ENCODE measurements at places on chromosomes 16 and 17.
A peak's percentile ranks its signal among the peaks of the same experiment; 100 is the strongest.

GRCh38 chr17:50817838-50818237 is 17.5 kb upstream of the WFIKKN2 start:
- no peak for DNase-seq

GRCh38 chr16:84524346-84524920 is 20.0 kb upstream of the MEAK7 start:
- no peak for DNase-seq

DNA sequence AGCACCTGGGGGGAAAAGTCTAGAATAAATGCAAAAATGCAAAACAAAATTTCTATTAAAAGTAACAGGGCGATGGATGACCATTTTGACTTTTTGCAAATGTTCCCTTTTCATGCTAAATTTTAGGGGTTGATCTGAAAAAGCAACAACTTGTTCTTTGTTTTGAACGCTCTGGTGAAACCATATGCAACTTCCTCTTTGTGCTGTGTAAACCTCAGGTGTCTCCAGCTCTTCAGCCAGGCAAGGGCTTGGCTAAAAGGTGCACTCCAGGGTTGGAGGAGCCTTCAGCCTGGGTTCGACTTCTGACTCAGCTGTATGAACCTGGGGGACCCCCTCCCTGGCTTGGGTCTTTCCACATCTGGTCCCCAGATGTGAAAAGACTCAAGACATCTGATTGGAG is 9.5 kb downstream of the IRF8 start:
- DNase-seq, result peak; percentile 70

GRCh38 chr16:86563469-86564345 is 2.9 kb upstream of the FOXC2 start:
- DNase-seq, result peak; percentile 88

GRCh38 chr17:47618410-47618809 is 31.3 kb upstream of the KPNB1 start:
- DNase-seq, result no peak

DNA sequence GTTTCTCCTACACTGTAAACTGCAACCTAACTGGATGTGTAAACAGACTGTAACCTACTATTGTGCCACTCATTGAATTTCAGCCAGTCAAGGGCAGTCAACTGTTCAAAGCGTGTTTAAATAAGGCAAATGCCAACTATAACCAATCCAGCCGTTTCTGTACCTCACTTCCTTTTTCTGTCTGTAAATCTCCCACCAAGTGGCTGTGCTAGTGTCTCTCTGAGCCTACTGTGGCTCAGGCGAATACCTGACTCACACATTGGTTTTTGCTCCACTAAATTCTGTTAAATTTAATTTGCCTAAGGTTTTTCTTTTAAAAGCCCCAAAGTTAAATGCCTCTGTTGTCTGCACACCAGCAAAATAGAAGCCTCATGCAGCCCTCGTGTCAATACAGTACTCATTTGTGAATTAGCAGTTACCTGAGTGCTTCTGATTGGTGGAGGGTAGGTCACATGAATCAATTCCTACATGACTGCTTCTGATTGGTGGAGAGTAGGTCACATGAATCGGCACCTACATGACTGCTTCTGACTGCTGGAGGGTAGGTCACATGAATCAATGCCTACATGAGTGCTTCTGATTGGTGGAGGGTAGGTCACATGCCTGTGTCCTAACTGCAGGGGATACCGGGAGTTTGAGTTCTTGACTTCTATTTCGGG is 31.1 kb upstream of the CCR7 start:
- DNase-seq, result peak; percentile 42

- no peak for DNase-seq
Measured at GRCh38 chr16:89536886-89537548, 23.5 kb upstream of the RPL13 start.

DNA sequence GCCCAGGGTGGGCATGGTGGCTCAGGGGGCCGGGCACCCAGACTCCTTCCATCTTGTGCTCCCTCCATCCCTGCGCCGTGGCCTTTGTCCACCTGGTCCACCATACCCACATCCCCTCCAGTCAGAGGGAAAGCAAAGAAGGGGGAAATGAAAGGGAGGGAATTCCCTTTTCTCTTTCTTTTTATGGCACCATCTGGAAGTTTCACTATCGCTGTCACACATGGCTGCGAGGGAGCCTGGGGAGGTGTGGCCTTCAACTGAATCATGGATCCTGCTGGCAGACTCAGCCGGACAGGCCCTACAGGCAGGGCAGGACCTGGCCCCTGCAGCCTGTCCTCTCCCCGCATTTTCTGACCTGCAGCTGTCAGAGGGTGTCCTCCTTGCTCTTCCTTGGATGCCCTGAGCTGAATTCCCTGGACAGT is 6.2 kb downstream of the SLC12A3 start:
- DNase-seq, result peak; percentile 18

GRCh38 chr17:68301438-68301959 is 10.2 kb downstream of the ARSG start:
- DNase-seq, result no peak

- DNase-seq, result peak; percentile 43
Measured at GRCh38 chr17:56834380-56835263, 671 bp downstream of the DGKE start.

DNA sequence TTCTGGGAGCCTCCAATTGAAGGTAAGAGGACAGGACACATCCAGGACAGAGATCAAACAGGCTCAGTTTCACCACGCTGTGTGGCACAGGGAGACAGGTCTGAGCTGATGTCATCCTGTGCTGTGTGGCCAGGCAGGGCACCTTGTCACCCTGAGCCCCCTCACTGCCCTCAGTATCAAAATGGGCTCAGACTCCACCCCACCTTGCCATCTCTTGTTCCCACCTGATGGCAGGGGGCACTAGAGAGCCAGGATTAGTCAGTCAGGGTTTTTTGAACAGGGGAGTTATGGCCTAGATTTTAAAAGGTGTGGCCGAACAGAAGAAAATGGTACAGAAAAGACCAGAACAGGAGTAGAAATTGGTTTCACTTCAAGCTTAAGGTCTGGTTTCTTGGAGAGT is 2.6 kb downstream of the KAT2A start:
- DNase-seq, result no peak

DNA sequence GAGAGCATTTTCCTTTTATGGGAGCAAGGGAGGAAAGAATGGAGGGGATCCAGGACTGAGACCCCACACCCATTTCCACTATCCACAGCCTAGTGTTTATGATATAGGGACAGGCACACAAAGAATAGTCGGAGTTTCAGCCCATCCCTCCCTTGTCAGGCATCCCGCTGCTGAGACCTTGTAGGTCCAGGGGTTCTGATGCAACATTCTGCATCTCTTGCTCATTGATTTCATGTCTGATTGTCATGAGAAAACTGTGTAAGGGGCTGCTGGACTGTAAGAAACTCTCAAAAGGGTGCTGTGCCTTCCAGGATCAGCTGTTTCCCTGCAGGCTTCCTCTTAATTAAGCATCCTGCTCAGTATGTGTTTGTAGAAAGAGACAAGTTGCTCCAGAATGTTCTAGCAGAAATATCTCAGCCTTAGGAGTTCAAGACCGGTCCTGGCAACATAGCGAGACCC is 5.3 kb upstream of the POLR3E start:
- no peak for DNase-seq
